NCI-H774 (cell line): ENCODE measurements at places on chromosomes 3 and 15.

DNA sequence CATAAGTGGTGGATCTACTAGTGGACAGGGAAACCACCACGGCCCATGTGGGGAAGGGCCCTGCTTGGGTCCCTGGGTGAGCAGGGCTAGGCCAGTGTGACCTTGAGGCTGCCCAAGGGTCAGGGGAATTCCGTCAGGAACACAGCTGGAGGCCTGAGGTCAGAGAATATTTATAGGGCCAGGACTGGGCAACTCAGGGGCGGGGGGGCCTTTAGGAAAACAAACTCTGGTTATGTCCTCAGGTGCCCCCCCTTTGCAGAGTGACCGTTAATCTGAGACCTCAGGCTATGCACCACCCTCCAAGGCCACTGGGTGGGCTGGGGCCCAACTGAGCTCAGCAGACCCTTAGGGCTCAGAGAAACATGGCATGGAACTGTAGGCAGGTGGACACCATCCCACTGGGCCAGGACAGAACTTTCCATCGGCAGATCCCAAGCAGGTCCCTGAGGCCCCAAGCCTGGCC is 2.5 kb downstream of the TWF2 start:
- DNase-seq, result no peak

- no peak for DNase-seq
Measured at GRCh38 chr3:171175741-171176234, 149.3 kb upstream of the SLC2A2 start.

DNA sequence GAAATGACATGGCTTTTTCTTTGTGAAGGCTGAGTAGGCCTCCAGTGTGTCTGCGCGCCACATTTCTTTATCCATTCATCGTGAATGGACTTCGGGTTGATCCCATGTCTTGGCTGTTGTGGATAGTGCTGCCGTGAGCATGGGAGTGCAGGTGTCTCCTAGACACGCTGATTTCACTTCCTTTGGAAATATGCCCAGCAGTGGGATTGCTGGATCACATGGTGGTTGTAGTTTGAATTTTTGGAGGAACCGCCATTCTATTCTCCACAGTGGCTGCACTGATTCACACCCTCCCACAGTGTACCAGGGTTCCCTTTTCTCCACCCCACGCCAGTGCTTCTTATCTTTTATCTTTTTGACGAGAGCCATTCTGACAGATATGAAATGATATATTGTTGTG is 171.7 kb downstream of the NSMCE3 start:
- DNase-seq, result no peak

DNA sequence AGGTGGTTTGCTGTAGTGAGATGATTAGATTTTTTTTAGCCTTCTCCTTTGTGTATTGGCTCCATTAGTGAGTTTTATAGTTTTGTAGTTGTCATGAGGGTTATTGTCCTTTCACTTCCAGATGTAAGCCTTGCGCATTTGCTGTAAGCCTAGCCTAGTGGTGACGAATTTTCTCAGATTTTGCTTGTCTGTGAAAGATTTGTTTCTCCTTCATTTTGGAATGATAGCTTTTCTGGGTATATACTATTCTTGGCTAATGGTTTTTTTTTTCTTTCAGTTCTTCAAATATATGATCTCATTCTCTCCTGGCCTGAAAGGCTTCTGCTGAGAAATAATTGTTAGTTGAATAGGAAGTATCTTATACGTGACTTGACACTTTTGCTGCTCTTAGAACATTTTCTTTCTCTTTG is 166.5 kb upstream of the THRB start:
- no peak for DNase-seq

GRCh38 chr3:44529927-44530326 is 25.1 kb upstream of the ZKSCAN7 start:
- no peak for DNase-seq

DNA sequence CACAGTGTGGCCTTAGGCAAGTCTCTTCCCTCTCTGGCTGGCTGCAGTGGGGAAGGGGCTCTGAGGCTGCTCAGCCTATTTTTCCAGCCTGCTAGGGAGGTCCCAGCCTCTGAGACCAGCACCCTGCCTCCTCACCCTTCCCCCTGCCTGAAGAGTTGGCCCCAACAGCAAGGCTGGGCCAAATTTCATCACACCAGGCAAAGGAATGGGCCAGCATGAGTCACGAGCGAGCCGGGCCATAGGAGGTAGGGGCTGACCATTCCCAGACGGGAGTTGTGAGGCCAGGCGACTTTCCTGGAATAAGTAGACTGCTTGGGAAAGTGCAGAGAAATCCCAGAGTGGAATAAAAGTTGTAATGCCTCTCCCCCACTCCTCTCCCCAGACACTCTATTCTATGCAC is 5.7 kb upstream of the FBLN2 start:
- DNase-seq, result no peak

DNA sequence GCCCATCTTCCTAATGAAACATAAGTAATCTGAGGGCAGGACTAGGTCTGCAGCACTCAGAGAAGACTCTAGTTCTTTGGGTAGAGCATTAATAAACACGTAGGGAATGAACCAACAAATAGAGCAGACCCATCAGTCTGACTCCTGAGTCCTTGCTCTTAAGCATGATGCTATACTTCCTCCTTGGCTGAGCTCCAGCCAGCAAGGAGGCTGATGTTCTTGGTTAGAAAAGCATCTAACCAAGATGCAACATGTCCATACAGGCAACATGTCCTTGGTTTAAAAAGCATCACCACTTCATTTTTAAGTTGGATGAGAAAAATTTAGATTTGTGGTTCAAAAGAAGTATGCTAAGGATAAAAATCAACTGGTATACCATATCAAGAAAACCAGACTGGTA is 8.5 kb upstream of the MYH15 start:
- DNase-seq, result no peak

DNA sequence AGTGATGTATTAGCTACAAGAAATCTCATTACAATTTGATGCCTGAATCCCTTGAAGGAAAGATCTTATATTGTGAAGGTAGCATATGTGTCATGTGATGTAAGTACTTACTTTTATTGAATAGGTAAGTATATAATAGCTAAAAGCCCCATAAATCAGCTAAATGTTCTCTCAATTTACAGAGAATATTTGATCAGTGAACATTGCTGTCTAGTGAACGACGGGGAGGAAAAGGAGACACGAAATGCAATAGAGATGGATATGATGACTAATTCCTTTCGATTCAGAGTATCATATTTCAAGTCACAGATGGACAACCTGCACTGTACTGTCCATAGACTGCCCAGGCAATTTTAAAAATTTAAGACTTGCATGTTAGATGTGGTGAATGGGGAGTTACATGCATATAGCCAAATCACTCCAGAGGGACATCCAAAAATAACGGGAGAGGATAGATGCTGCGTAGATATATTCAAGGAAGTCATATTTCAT is 462.1 kb upstream of the CDIN1 start:
- DNase-seq, result no peak

DNA sequence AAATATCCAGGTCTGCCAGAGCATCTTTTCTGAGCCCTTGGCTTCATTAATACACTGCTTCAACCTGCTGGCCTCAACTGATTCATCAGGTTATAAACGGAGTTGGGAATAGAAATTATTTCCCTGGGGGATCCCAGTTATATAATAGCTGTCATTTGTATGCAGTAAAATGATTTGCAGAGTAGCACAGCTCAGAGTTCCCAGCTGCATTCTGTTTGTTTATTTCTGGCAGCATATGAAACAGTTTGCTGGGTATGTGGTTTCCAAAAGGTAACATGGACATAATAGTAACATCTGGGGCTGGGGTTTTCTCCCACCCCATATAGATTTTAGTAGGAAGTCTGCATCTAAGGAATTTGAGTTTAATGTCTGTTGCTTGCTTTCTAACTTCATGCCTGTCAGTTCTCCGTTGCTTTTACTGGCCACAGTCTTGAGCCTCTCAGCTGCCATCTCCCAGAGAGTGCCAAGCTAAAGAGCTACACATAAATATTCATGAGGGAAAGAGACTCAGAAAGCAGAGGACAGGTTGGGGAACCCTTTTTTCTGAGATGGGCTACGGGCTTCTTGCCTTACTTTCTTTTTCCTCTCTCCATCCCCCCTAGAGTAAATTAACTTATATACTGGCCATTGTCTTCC is 124.6 kb downstream of the TMEM108 start:
- no peak for DNase-seq

GRCh38 chr3:41155834-41156233 is 43.5 kb upstream of the CTNNB1 start:
- no peak for DNase-seq

DNA sequence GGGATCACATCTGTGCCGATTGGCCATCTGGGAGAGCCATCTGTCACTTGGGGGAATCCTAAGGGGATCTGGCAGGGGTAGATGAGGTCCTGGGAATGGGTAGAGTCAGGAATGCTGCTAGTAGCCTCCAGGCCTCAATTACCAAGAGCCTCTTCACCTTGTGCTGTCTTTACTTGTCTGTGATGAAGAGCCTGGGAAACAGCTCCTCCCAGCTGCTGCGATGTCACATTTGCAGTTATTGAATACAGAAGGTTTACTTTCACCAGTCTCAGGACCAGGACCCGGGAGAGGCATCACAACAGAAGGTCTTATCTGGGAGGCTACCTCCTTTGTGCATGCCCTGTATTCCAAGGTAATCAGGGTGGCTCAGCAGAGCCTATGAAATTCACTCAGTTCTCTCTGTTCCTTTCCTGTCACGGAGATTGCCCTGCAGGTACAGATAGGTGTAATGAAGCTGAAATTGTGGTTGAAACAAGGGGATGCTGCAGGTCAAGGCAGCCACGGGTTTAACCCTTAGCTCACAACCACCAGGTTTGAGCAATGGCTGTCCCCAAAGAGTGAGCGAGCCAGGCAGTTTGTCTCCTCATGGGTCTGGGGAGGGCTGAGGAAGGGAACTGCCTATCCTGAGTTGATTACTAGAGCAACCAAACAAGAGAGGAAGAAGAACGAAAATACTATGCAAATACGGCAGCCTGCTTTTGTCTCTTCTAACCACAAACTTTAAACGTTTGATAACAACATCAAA is 298.9 kb upstream of the RORA start:
- DNase-seq, result no peak

DNA sequence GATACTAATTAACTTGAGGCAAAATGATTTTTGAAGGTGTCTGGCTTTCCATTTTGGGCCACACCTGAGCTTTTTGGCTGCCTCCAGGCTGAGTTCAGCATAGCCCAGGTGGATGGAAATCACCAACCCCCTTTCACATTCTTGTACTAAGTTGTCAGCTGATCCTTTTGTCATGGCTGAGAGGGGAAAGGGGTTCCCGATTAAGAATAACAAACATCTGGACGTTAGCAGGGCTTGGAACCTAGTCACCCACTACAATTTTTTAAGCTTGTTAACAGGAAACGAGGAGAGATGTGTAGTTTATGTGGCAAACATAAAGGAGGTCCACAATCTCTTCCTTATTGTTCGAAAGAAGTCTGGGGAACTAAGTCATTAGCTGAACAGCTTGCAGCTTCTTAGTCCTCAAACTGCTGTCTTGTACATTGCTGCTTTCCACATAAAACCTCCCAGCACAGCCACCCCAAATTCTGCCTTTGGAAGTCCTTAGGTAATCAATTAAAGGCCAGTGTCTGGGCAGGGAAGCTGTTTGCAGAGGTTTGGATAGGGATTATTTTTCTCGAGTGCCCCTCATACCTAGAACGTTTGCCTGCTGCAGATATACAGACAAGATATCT is 5.0 kb downstream of the NR2F2 start:
- DNase-seq, result no peak

- DNase-seq, result no peak
Measured at GRCh38 chr3:124209426-124209825, 217.5 kb upstream of the ROPN1 start.

GRCh38 chr3:51796854-51797253 is 17.8 kb upstream of the IQCF6 start:
- DNase-seq, result no peak

DNA sequence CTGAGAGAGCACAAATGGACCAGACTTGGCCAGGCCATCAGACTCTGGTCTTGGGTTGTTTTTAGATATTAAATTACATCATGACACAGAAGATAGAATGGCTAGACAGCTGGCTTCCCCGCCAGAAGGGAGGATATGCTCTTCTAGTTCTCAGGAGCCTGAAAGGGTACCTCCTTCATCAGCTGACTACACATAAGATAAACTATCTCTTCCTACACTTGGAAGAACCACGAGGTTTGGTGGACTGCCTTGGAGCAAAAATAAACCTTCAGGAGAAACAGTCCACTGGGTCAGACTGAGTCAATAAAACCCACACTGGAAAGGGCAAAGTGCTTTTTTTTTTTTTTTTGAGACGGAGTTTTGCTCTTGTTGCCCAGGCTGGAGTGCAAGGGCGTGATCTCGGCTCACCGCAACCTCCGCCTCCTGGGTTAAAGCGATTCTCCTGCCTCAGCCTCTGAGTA is 26.3 kb upstream of the DYNC1LI1 start:
- no peak for DNase-seq

- peak; percentile 6 for DNase-seq
Measured at GRCh38 chr15:42385206-42385979, 26.1 kb downstream of the CAPN3 start.

GRCh38 chr3:188923671-188924070 is 248.1 kb upstream of the TPRG1 start:
- DNase-seq, result no peak

DNA sequence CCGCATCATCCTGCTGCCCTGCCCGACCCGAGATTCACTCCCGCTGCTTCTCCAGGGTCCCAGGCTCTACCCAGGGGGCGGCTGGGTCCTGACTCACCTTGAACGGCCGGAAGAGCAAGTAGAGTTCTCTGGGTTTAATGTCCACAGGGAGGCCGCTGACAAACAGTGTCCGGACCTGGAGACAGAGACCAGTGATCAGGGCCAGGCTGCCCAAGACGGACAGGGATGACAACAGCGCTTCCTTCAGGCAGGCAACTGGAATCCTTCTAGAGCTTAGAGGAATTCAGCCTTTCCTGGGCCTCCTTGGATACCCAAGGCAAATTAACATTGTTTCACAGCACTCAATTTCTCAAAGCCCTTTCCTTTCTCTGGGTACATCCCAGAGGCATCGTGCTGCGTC is 23.9 kb downstream of the RBPMS2 start:
- DNase-seq, result no peak

GRCh38 chr3:15206662-15207576 is 873 bp downstream of the CAPN7 start:
- no peak for DNase-seq
